ENCODE measurements at places on chromosomes 2 and 18.

DNA sequence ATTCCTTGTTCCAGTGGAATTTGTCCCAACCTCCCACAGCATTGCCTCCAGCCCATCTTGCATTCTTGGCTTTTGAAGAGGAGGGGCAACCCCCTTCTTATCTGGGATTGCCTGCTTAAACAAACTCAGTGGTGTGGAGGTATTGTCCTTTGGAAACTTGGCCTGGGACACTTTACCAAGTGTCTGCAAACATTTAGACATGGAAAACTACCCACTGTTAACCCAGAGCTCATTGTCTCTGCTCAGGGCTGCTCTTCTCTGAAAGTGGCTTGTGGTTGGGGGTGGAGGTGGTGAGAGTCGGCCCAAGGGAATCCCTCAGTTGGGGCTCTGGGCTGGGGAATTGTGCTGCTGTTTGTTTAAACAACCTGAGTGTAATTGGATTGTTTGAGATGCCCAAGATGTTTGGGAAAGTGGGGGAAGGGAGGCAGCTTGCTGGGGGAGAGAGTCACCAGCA is 178.3 kb upstream of the GATA6 start:
- no peak for DNase-seq

GRCh38 chr18:67219821-67220220 is 296.7 kb downstream of the DSEL start:
- no peak for DNase-seq

GRCh38 chr2:44462934-44463849 is 101.4 kb downstream of the CAMKMT start:
- DNase-seq: no peak

- DNase-seq: no peak
Measured at GRCh38 chr2:70746094-70746974, 21.7 kb downstream of the ADD2 start.

DNA sequence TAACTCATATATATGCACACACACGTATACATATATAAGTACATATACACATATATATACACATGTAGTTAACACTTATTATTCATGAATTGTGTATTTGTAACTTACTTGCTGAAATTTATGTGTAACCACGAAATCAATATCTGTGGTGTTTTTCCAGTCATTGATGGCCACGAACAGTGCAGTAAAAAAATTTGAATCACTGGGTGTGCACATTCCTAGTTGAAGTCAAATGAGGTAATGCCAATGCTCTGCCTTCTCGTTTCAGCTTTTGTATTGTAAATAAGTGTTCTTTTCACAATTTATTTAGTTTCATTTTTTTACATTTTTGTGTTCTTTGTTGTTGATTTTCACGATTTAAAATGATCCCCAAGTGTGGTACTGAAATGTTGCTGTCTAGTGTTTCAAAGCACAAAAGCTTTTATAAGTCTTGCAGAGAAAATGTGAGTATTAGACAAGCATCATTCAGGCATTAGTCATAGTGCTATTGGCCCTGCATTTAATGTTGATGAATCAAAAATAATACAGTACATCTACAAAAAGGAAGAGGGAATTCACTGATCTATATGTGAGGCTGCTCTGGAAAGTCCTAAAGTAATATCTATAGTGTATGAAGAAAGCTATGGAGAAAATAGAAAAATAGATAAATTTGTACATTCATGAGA is 419.0 kb downstream of the DSC3 start:
- DNase-seq: no peak

All from CD4-positive, alpha-beta T cell treated with Interleukin-6 at 100 ng/mL for 8 hours (primary cell).